HS-5 (cell line): ENCODE measurements at places on chromosomes 1 and 21.

DNA sequence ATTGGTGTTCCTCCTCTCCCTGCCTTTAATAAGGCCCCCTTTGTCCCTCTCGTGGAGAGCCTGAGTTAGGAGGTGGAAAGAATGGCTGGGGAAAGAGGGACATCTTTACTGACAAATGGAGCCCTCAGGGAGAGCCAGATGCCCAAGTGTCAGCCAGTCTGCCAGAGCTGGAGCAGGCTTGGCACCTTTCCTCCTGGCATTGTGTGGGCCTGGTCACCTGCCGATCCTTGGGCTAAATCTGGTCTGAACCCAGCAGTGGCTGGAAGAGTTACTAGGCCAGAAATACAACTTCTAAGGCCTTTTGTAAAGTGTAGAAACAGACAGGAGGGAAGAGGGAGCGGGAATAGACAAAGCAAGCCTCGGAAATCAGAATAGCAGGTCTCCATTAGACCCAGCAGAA, 24.9 kb downstream of the VANGL1 start:
- no peak for DNase-seq

DNA sequence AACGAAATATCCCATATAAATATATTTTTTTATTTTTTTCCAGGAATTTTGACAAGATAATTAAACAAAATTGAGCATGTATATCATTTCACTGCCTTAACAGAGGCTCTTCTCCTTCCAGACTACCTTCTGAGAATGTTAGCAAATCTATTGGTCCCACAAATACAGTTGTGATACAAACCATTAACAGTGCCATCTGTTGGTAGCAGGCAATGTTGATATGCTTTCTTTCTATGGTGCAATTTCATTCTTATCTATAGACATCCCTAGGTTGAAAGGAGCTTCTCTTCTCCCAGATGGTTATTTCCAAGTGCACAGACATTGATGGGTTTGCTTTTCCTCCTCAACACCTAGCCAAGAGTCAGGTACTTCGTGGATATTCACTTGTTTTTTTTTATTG, 303.6 kb downstream of the USH2A start:
- no peak for DNase-seq

DNA sequence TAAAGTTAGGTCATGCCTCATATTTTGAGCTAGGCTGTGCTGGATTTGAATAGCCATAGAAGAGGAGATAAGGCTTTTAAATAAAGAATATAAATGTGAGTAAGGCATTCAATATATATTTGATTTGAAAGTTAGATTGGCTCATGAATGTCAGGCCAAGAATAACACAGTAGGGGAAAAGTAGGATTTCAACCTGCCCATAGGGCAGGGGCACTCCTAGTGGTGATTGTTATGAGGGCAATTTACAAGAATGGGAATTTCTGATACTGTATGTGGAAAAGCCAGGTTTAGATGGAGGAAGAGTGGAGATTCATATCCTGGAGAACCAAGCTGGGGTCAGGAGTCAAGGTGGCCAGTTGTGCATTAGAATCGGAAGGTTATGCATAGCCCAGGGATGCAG, 74.9 kb downstream of the DNAH14 start:
- DNase-seq = no peak

GRCh38 chr1:227903061-227903521, 44.6 kb downstream of the WNT9A start:
- no peak for DNase-seq

DNA sequence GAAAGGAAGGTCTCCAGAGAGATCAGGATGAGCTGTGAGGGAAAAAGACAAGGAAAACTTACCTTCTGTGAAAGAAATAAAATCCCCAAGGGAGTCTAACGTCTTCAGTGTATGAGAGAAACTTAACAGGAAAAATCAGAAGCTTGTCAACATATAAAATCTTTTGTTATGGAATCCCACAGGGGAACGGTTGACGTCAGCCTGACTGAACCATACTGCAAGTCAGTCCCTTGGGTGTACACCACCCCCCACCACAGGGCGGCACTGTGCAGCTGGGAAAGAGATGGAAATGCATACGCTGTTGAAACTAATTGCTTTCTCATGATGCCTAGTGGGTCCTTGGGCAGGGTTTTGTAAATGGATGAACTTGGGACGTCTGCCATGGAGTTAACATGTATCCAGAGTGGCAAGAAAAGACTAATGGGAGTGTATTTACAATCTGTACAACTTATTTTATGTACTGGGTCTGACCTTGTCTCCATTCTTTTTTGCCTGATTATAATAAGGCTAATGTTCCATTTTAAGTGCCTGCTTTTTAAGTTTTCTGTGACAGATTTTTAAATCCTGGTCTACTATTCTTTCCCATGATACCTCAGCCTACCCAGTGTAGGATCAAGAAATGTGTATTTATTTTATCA, 22.7 kb downstream of the UTP25 start:
- no peak for DNase-seq

DNA sequence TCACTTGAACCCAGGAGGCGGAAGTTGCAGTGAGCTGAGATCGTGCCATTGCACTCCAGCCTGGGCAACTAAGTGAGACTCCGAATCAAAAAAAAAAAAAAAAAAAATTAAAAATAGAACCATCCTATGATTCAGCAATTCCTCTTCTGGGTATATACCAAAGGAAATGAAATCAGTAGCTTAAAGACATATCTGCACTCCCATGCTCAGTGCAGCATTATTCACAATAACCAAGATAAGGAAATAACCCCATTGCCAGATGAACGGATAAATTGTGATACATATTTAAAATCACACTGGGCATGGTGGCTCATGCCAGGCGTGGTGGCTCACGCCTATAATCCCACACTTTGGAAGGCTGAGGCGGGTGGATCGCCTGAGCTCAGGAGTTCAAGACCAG, 23.8 kb downstream of the ALDH9A1 start:
- DNase-seq = no peak

DNA sequence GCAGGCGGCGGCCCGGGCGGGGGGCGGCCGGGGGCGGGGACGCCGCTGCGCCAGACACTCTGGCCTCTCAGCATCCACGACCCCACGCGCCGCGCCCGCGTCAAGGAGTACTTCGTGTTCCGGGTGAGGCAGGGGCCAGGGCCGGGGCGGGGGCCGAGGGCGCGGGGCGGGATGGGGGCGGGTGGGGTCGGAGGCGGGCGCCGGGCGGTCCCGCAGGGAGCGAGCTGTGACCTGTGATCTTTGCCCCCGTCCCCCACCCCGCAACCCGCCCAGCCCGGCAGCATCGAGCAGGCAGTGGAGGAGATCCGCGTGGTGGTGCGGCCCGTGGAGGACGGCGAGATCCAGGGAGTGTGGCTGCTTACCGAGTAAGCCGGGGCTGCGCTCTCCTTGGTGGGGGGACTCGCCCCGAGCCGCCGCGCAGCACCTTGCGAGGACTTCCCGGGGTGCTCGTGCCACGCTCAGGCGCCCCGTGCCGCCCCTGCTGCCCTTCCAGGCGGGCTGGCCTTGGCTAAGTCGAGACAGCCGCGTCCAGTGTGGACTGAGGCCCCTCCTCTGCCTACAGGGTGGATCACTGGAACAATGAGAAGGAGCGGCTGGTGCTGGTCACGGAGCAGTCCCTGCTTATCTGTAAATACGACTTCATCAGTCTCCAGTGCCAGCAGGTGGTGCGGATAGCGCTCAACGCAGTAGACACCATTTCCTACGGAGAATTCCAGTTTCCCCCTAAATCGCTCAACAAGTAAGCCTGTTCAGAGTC, 514 bp downstream of the TPRG1L start:
- no peak for DNase-seq

GRCh38 chr21:42258150-42258884, 39.4 kb downstream of the ABCG1 start:
- peak; percentile 2 for DNase-seq

DNA sequence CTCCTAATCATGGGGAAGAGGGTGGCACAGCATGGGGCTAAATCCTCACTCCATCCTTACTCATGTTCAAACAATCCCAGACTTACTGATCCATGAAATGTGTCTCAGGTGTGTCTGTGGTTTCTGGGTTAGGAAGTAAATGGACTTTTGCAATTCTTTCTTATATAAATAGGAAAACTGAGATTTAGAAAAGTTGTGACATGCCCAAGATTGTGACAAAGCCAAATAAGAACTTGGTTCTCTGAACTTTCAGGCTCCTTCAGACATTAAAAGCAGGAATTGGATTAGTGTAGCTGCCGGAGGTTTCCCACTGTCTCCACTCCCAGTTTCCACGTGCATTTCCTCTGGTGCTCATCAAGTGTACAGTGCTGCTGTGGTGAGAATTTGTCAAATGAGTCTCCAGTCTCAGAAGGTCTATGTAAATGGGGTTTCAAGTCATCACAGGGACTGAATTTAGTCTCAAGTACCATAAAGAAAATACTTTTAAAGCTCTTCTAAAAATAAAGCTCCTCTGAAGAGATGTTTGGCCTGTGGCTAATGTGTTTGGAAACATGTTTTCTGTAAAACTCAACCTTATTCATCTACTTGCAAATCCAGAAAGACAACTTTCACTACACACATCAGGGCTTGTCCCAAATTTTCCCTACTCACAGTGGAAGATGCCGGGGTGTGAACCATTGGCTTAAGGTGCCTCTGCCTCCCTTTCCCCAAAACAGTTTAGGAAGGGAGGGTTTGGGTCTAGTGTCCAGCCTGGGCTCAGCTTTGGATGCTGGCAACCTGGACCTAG, 115.2 kb downstream of the NGF start:
- DNase-seq = peak; percentile 49

GRCh38 chr1:234963180-234963903, 165.3 kb downstream of the TOMM20 start:
- DNase-seq = peak; percentile 75

DNA sequence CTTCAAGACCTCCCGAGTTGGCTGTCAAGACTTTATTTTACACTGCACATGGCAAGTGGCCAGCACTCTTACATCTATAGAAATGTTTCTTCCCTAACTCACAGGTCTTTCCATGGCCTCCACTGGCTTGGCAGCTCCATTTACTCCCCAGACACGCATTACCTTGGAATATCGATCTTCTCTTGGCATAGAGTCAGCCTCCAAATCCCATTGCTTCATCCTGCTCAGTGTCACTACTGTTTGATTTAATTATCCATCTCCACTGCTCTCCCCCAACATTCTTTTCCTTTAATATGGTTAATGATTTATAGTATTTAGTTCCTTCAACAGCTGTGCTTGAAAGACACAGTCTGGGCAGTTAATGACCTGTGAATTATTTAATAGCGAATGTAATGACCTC, 241.2 kb upstream of the MAP1LC3C start:
- DNase-seq = no peak

DNA sequence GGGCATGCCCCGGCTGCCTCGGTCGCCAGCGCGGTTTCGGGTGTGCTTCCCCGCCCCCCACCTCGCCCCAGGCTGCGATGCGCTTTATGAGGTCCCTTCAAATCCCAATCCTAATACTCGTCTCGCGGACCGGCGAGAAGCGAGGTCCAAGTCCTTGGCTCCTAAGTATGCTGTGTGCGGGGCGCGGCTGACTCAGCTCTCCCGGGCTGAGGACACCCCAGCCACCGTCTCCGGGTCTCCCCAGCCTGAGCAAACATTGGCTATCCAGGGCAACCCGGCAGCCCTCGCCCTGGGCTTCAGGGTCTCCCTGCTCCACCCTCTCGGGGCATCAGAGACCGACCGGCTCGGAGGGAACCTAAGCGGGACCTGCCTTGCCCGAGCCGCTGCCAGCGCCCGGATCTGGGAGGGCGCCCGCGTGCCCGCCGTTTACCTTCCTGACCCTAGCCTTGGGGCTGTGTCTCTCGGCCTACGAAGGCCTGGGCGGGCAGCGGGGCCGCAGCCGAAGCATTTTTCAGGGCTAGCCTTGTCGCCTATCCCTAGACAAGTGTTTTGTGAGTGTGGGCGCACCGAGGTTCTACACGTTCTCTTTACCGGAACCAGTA, 1.2 kb downstream of the ITPKB start:
- peak; percentile 11 for DNase-seq

GRCh38 chr1:46021046-46021996, 111.1 kb downstream of the PIK3R3 start:
- DNase-seq = no peak

GRCh38 chr21:36841866-36842265, 124.6 kb downstream of the HLCS start:
- no peak for DNase-seq

DNA sequence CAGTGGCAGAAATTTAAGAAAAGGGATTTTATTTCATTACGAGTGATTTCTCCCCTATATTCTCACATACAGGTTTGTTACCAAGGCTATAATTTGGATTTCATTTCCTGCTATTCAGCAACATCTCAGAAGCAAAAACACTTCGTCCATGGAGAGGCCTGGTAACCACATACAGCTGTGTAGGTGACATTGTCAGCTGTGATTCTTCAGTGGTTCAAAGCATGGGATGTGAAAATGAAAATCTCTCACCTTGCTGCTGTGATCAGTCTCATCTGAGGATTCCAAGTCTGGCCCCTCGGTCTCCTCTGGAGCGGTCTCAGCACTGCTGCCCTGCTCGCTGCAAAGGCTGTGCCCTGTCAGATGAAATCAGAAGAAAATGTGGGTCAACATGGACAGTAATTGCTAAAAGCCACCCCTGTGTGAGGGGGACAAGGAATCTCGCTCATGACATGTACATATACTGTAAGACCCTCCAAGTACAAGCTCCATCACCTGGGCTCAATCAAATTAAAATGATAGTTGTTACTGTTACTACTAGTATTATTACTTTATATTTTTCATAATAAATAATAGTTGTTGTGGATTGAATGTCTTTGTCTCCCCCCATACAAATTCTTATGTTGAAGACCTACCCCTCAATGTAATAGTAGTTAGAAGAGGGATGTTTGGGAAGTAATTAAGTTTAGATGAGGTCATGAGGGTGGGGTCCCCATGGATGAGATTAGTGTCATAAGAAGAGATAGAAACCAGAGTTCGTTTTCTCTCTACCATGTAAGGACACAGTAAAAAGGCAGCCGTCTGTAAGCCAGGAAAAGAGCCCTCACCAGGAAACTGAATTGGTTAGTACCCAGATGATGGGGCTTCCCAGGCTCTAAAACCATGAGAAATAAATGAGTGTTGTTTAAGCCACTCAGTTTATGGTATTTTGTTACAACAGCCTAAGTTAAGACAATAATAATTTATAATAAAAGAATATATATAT, 126.7 kb upstream of the KRTAP19-8 start:
- DNase-seq = no peak

DNA sequence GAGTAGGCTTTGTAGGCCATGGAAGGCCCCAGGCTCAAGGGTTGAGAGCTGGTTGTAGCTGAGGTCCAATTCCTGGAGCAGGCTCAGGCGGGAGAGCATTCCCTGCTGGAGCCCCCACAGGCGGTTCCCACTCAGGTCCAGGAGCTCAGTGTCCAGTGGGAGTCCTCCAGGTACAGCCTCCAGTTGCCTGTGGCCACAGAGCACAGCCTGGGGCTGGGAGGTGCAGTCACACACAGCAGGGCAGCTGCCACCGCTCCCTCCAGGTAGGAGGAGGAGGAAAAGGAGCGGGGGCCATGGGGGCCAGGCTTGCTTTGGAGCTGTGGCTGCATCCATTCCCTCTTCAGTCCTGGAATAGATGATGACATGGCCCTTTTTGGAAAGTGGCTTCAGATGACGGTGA, 2.8 kb downstream of the LINGO4 start:
- DNase-seq = no peak

- no peak for DNase-seq
Observed at GRCh38 chr1:234214911-234215892, 158.1 kb upstream of the COA6 start.
